Dermis blood vessel endothelial cell (primary cell): ENCODE measurements at places on chromosomes 2 and 18. TPM values are rescaled to one million over a fixed set of nuclear protein-coding genes. Genes with fewer than 3 reads are reported as not detected.

Gene TFCP2L1
- 0.28 and 0.51 TPM in 2 replicates for total RNA-seq

Gene ANKRD30B
- total RNA-seq: under 0.01 TPM in 1 of 2 replicates, not detected in the other

Gene STPG4
- total RNA-seq: 0.14 TPM in 1 of 2 replicates, not detected in the other

Gene PHLPP1
- 9.4 and 10.3 TPM in 2 replicates for total RNA-seq

Gene SMAD2
- total RNA-seq: 118 and 171 TPM in 2 replicates

Gene CFAP221
- total RNA-seq: 0.17 TPM in 1 of 2 replicates, not detected in the other

Gene LRATD1
- total RNA-seq: 1.7 and 2.4 TPM in 2 replicates

Gene C2orf74
- 17.2 and 18.6 TPM in 2 replicates for total RNA-seq

Gene CD302
- total RNA-seq: 13.4 and 19.2 TPM in 2 replicates

Gene NCKAP5
- total RNA-seq: under 0.01 and 0.05 TPM in 2 replicates

GRCh38 chr2:23712756-23713151, 214.2 kb downstream of the ATAD2B start:
- DNase-seq: no peak

GRCh38 chr2:81648806-81649205, 1344.3 kb upstream of the LRRTM1 start:
- DNase-seq: no peak

GRCh38 chr2:112048887-112049286, 6.2 kb upstream of the TMEM87B start:
- DNase-seq: peak; percentile 84

DNA sequence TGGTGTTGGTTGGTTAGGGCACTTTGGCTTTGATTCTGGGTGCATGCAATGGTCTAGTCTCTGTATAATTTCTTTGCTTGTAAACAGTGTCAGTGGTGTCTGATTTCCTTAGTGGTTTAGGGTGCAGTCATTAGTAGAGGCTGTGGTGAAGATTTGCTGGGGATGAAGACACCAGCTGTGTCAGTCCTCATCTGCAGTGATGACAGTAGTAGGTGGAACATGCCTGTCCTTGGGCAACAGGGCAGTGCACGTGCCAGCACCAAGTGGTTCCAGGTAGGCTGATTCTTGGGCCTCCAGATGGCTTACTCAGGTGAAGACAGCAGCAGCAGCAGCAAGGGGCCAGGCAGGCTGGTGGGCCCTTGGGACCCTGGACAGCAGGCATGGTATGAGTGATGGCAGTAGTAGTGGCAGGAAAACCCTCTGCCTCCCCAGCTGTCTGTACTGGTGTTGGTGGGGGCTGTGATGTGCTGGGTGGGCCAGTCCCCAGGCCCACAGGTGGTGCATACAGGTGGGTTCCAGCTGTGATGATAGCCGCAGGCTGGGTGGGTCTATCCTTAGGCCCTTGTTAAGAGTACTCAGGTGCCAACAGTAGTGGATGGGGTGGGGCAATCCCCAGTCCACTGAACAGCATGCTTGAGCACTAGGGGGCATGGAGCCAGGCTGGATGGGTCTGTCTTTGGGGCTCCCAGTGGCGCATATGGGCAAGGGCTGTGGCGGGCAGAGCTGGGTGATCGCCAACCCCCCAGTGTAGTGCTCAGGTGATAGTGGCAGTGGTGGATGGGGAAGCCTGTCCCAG, 140.7 kb upstream of the THUMPD2 start:
- no peak for DNase-seq

DNA sequence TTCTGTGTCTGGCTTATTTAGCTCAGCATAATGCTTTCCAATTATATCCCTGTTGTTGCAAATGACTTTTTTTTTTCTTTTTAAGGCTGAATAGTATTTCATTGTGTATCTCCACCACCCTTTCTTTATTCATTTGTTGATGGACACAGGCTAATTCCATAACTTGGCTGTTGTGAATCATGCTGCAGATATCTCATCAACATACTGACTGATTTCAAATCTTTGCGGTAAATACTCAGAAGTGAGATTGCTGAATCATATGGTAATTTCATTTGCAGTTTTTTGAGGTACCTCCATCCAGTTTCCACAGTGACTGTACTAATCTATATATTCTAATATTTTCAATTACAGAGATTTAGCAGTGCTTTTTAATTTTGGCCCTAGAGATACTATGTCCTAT, 266.2 kb downstream of the TMX3 start:
- DNase-seq: no peak

DNA sequence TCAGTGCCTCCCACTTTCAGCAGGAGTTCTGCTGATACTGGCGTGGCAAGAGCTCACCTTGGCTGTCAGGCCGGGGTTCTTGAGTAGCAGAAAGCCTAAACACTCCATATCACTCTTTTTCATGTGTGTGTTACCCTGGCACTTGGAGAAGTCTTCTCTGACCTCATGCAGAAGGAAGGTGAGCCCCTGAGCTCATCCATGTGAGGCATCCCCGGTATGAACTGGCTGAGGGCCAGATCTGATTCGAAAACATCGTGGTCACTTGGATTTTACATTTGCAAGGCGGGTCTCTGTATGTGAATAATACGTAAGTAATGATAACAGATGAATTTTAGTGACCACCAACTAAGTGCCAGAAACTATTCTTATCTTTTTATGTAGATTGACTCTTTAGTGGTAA, 93.6 kb downstream of the RAPGEF4 start:
- peak; percentile 50 for DNase-seq

DNA sequence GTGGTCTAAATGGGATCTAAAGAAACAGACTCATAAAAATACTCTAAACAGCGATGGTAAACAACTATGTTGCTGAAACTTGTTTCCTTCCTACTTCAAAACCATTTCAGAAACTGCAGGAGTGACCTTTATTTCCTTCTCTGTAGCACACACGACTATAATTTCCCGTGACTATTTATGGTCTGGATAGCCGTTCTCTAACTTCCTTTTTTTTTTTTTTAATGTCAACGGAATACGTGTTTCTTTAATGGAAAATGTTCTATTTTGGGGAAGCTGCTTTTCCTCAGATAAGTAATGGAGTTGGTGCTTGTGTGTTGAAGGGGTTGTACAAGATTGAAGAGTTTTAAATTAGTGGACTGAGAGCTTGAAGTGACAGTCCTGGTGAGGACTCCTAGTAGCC, 224.1 kb downstream of the PHLPP1 start:
- peak; percentile 83 for DNase-seq

GRCh38 chr18:72848503-72849237, 19.1 kb downstream of the NETO1 start:
- DNase-seq: no peak
